Activated CD4-positive, alpha-beta T cell treated with anti-CD3 and anti-CD28 coated beads, Interleukin-2, amount 50 U/mL, for 16 hours (primary cell): ENCODE measurements at places on chromosomes 5 and 9.

DNA sequence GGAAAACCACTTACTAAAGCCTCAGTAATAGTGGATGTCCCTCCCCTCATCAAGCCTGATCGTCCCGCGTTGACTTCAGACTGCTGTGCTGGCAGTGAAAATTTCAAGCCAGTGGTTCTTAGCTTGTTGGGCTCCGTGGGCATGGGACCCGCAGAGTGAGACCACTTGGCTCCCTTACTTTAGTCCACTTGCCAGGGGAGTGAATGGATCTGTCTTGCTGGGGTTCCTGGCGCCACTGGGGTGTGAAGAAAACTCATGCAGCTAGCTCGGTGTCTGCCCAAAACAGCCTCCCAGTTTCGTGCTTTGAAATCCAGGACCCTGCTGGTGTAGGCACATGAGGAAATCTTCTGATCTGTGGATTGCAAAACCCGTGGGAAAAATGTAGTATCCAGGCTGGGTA is 480.0 kb upstream of the IZUMO3 start:
- DNase-seq, result no peak

- DNase-seq, result no peak
Measured at GRCh38 chr9:78033870-78034269, 2.3 kb upstream of the GNAQ start.

DNA sequence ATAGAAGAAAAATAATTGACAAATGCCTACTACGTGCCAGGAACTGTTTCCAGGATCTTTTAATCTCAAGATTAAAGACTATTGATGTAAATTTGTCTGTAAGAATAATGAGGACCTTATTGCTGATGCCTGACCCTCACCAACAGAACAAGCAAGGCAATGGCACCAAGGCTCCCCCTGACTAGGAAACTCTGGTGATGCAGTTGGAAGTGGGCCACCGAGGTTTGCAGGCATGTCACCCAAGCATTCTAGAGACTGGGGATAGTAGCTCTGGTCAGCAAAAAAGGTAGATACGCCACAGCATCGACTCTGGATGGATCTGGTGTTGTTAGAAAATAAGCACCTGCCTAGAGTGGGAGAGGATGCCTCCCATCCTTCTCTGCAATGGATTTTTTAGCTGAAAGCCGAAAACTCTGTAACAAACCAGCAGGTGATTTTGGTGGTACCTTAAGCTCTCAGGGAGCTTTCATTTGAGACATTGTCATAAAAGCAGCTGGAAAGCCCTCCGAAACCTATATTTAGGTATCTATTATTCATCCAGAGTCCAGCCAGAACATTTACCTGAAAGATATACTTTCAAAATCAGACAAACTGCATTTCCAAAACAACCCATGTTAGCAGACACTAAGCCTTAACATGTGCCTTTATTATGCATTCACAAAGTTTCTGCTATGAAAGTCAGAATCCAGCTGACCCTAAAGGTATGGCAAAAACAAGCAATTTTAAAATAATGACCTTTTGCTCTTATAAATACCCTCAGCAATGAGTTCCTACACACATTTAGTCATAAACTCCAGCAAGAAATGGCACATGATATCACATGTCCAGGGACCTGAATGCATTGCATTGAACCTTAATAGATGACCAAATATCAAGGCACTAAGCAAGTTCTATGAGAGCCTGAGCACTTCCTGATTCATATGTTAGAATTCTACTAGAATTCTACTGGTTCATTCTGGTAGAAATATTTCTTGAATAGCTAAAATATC is 308.4 kb downstream of the PDE4D start:
- no peak for DNase-seq

DNA sequence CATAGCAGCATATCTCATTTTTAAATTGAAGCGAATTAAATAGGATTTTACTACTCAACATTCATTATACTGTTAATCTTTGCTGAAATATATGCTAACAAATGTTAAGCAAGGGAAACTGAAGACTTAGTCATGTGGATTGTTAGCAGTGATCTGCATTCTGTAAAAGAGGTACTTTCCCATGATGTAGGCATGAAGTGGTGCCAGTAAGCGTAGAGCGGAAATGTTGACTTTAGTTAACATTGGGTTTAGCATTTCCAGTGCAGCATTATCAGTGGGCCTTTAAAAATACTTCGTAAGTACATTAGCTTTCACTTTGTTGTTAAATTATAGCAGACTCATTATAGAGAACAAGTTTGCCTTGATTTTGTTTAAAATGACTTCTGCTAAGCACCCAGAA is 130.3 kb downstream of the CDC42SE2 start:
- DNase-seq, result peak; percentile 85

GRCh38 chr9:126153382-126153781 is 173.2 kb upstream of the MVB12B start:
- no peak for DNase-seq

DNA sequence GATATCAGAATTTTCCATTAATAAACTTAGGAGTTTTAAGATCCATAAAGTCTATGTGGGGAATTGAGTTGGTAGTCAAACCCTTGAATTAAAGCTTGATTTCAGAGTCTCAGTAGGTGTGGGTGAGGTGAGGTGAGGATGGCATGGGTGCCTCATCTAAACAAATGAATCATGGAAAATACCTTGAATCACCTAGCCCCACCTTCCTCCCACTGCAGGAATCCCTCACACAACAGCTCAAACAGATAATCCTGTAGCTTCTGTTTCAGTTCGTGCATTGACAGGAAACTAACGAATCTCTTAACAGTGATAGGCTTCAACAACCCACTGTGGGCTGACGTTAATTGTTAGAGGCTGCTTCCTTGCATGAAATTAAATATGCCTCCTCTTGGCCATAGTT is 185.0 kb downstream of the SREK1 start:
- peak; percentile 3 for DNase-seq

- no peak for DNase-seq
Measured at GRCh38 chr5:132234684-132235062, 7.0 kb upstream of the P4HA2 start.

DNA sequence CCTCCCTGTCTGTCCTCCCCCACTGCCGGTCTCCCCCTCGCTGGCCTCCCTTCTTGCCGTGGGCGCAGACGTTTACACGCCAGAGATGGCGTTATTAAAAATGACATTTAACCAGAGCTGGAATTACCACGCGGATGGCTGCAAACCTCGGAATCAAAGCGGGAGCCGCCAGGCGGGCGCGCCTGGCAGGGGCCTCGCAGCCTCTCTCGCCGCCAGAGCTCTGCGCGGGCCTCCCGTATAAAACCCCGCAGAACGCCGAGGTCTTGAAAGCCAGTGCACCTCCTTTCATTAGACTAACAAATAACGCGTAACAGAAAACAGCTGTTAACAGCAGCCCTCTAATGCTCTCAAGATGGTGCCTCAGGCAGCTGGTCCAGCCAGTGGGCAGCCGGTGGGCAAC is 10.2 kb downstream of the PRRX2 start:
- no peak for DNase-seq

GRCh38 chr9:131292937-131293336 is 3.4 kb downstream of the PLPP7 start:
- no peak for DNase-seq

GRCh38 chr5:68048516-68048915 is 167.0 kb upstream of the PIK3R1 start:
- DNase-seq, result no peak

DNA sequence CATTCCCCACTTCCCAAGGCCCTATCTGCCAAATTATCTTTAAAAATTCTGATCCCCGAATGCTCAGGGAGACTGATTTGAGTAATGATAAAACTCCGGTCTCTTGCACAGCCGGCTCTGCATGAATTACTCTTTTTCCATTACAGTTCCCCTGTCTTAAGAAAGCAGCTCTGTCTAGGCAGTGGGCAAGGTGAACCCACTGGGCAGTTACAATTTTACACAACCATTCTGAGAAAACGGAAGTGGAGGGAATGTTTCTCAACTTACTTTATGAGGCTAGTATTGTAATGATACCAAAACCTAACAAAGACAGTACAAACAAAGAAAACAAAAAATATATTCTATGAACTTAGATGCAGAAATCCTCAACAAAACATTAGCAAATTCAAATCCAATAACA is 100.0 kb downstream of the MCTP1 start:
- DNase-seq, result no peak

GRCh38 chr9:38359689-38360385 is 32.7 kb upstream of the ALDH1B1 start:
- no peak for DNase-seq

- no peak for DNase-seq
Measured at GRCh38 chr5:161155451-161155850, 303.4 kb upstream of the ATP10B start.

GRCh38 chr9:131180454-131180853 is 55.1 kb downstream of the NUP214 start:
- no peak for DNase-seq

DNA sequence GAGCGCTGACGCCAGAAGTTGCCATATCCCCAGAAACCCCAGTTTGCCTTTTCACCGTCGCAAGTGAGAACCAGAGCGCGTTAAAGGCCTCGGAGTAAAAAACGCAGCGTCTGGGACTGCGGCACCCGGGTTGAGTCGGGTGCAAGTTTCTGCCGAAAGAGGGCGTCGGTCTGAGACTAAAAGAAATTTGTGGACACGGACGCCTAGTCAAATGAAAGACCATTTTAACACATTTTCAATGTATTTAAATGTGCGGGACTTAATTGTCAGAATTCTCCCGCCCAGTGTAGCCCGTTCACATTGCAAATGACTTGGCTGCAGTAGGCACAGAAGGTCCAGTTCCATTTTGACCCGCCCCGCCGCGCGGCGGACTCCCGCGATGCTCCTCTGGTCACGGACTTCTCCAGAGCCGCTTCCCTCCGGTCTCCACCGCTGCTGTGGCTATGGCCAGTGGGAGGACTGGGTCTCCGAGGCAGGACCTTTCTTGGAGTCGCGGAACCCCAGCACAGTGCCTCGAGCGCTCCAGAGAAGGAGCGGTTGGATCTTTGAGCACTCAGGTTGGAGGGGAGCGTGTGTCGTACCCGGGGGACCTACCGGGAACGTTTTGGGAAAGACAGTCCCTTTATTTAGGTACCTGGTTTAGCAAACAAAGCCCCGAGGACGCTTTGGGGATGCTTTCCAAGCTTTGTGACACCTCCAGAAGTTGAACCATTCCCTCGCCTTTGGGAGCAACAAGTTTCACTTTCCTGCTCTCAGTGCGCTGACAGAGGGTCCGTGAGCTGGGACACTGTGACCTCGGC is 1.2 kb upstream of the NPR3 start:
- DNase-seq, result peak; percentile 71

DNA sequence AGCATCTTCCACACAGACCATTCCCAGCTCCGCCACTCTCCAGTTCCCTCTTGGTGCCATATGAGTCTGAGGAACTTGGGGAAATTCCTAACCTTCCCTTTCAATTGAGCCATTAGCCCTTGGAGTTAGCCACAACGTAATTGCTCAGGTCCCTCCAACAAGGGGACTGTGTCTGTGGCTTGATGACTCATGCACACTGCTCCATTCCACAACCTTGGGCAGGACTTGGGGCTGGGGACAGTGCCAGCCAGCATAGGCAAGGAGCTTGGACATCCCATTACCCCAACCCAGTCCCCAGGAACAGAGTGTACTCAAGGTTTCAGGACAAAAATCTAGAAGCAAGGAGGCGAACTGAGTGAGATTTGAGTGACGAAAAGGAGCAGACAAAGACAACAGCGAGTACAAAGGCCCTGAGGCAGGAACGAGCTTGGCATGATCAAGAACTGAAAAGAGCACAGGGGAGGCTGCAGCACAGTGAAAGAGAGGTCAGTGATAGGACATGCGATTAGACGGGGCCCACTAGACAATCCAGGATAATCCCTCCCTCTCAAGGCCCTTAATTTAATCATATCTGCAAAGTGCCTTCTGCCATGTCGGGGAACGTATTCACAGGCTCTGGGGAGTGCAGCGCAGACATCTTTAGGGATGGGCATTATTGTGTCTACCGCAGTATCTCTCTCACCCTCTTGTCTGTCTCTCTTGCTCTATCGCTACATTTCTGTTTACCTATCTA is 16.0 kb upstream of the JADE2 start:
- DNase-seq, result no peak

DNA sequence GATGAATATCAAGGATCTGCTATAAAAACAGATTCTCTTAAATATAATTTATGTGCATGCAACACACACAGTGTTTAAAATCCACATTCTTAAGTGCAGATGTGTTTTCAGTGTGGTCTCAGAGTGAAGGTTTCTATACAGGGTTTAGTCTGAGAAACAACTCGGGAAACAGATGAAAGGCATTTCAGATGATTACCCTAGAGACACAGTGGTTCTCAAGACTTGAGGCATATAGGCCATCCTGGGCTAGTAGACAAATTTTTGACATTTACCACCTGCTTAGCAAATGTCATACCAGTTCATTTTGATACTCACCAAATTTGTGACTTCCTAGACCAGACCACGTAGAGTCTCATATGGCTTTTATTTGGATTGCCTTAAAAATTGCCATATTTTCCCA is 216.5 kb downstream of the ARL15 start:
- DNase-seq, result no peak

DNA sequence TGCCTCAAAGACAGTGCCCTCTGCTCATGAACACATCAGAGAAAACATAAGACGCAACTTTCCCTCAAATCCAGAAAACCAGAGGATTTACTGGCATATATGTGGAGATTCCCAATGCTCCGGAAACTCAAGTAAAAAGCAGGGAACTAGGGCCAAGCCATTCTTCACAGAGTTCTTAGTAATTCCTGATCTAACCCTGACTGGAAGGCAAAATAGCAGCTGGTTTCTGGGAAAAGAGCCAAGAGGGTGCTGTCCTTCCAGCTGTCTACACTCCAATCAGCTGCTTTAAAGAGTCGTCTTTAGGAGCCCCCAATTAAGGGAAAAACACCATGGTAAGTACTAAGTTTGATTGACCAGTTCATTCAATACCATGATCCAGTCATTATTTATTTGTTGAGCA is 49.6 kb downstream of the GNA14 start:
- DNase-seq, result no peak

DNA sequence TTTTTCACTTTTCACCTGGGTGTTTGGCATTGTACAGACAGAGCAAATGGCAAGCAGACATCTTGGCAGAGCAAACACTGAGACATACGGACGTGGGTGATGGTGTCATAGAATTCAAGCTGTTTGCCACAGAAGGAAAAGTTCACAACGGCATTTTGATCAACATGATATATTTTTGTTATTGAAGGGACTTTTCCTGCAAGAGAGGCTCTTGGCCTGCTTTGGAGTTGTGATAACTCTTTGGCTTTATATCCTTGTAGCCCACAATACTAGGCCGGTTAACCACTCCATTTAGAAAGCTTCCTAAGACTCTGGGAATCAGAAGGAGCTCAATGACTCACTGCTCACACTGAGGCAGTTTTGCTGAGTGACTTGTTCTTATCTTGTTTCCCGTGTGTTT is 1038.3 kb downstream of the TLE1 start:
- no peak for DNase-seq

GRCh38 chr5:76736679-76737556 is 21.0 kb downstream of the F2R start:
- peak; percentile 64 for DNase-seq

DNA sequence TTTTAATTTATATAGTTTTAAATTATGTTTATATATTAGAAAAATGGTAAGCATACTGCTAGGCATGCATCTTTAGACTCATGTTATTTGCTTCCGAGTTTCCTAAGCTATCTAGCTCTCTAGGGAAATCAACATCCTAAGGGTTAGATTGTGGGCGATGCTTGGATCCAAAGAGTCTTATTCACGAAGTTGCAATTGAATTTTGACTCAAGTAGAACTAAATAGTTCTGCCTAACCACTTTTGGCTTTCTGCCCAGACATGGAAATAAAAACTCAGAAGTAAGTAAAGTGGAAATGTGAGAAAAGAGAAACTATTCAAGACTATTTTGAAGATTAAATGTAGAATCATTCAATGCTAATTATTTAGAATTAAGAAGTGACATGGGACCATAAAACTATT is 440.4 kb downstream of the CDH18 start:
- no peak for DNase-seq

GRCh38 chr9:105978336-105978735 is 284.0 kb downstream of the TMEM38B start:
- DNase-seq, result no peak

- DNase-seq, result no peak
Measured at GRCh38 chr5:155872629-155873220, 454.2 kb upstream of the SGCD start.
